A549 treated with RU486 at 1 μM for 4 hours (cell line): ENCODE measurements at places on chromosomes 4 and X. TPM values are rescaled to one million over a fixed set of nuclear protein-coding genes. Genes with fewer than 3 reads are reported as not detected.

IL15 gene
- 5.3 to 11.9 TPM (median 11.3 TPM) in 5 replicates for total RNA-seq

SH3RF1 gene
- 11.2 to 14.3 TPM (median 12.4 TPM) in 5 replicates for total RNA-seq

CSN1S1 gene
- not detected in 5 replicates for total RNA-seq

PDGFRA gene
- total RNA-seq = 0.34 to 0.66 TPM (median 0.61 TPM) in 5 replicates

DTHD1 gene
- total RNA-seq = not detected in 5 replicates

SLC10A4 gene
- 5.2 to 9.2 TPM (median 8.0 TPM) in 5 replicates for total RNA-seq

NEUROG2 gene
- total RNA-seq = 0.06 TPM in 1 of 5 replicates, not detected in the others

RAI2 gene
- 0.07 to 0.53 TPM (median 0.22 TPM) in 5 replicates for total RNA-seq

PRDM8 gene
- total RNA-seq = 0.23 to 0.70 TPM (median 0.54 TPM) in 5 replicates

OPN1MW gene
- not detected in 5 replicates for total RNA-seq

TSPAN6 gene
- 22.4 to 45.6 TPM (median 40.9 TPM) in 5 replicates for total RNA-seq

TKTL2 gene
- not detected in 5 replicates for total RNA-seq

GAGE12F gene
- not detected in 5 replicates for total RNA-seq

MAGEC3 gene
- total RNA-seq = not detected in 5 replicates

PABPC5 gene
- 0.03 TPM in 1 of 5 replicates, not detected in the others for total RNA-seq

PLXNB3 gene
- total RNA-seq = 1.7 to 5.0 TPM (median 3.0 TPM) in 5 replicates

FAM9C gene
- not detected in 5 replicates for total RNA-seq

HPGD gene
- 43.8 to 58.1 TPM (median 51.3 TPM) in 5 replicates for total RNA-seq

SPIN4 gene
- 2.3 to 6.3 TPM (median 5.2 TPM) in 5 replicates for total RNA-seq

SPARCL1 gene
- total RNA-seq = not detected in 5 replicates

PRAF2 gene
- 36.7 to 46.1 TPM (median 43.4 TPM) in 5 replicates for total RNA-seq

NHS gene
- 2.9 to 5.9 TPM (median 5.5 TPM) in 5 replicates for total RNA-seq

CT45A6 gene
- total RNA-seq = not detected in 5 replicates

KCNIP4 gene
- not detected in 5 replicates for total RNA-seq

MAOB gene
- 0.09 to 0.34 TPM (median 0.16 TPM) in 5 replicates for total RNA-seq

APOOL gene
- 6.4 to 8.9 TPM (median 8.0 TPM) in 5 replicates for total RNA-seq

SLC6A8 gene
- 8.8 to 12.5 TPM (median 9.8 TPM) in 5 replicates for total RNA-seq

DMRTC1 gene
- total RNA-seq = not detected in 5 replicates

ASMTL gene
- 17.1 to 20.1 TPM (median 18.2 TPM) in 5 replicates for total RNA-seq

USP51 gene
- total RNA-seq = 0.30 to 0.49 TPM (median 0.45 TPM) in 5 replicates

APEX2 gene
- total RNA-seq = 27.0 to 37.0 TPM (median 34.5 TPM) in 5 replicates

ATP1B4 gene
- total RNA-seq = not detected in 5 replicates

SMPX gene
- total RNA-seq = 0.12 TPM in 1 of 5 replicates, not detected in the others

SERTM2 gene
- not detected in 5 replicates for total RNA-seq

SMR3B gene
- total RNA-seq = not detected in 5 replicates

NAA10 gene
- total RNA-seq = 211 to 249 TPM (median 229 TPM) in 5 replicates

PABPC1L2A gene
- not detected in 5 replicates for total RNA-seq

AREG gene
- 58.8 to 96.5 TPM (median 83.1 TPM) in 5 replicates for total RNA-seq

MGAT4D gene
- total RNA-seq = not detected in 5 replicates

CDKL2 gene
- 0.34 to 0.93 TPM (median 0.71 TPM) in 5 replicates for total RNA-seq

GRK4 gene
- 1.5 to 2.0 TPM (median 1.6 TPM) in 5 replicates for total RNA-seq

PF4V1 gene
- not detected in 5 replicates for total RNA-seq

PAK3 gene
- 0.02 to 0.03 TPM in 2 of 5 replicates, not detected in the others for total RNA-seq

UBA6 gene
- 11.6 to 25.8 TPM (median 16.1 TPM) in 5 replicates for total RNA-seq

CLTRN gene
- 0.66 to 0.90 TPM (median 0.75 TPM) in 5 replicates for total RNA-seq

PAGE4 gene
- not detected in 5 replicates for total RNA-seq

PPEF1 gene
- total RNA-seq = 0.54 to 1.3 TPM (median 1.1 TPM) in 5 replicates

FAM9B gene
- not detected in 5 replicates for total RNA-seq

ABCG2 gene
- total RNA-seq = 18.4 to 22.9 TPM (median 22.2 TPM) in 5 replicates

CXXC4 gene
- total RNA-seq = 0.02 TPM in 2 of 5 replicates, not detected in the others
